Fibroblast of upper back skin (primary cell): ENCODE measurements at places on chromosomes 4 and X.

- DNase-seq, result no peak
Observed at GRCh38 chrX:133923548-133923947, 61.8 kb downstream of the GPC3 start.

- DNase-seq, result peak; percentile 42
Observed at GRCh38 chr4:39446842-39447573, 11.7 kb downstream of the RPL9 start.

- DNase-seq, result no peak
Observed at GRCh38 chrX:41326431-41326830, 7.5 kb upstream of the DDX3X start.

DNA sequence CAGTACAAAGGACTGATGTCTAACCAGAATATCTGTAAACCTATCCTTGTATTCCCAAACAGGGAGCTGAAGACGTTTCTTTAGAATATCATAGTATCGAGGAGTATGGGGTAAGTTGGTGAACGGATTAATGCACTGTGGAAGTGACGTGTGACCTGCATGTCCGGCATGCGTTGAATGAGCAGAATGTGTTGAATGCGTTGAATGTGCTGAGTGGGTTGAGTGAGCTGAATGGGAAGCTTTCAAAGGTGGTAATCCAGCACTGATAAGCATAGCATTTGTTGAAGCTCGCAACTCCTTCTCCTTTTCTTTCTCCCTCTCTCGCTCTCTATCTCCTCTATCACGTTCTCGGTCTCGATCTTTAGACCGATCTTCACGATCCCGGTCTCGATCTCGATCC, 8.1 kb downstream of the DHX15 start:
- no peak for DNase-seq

- DNase-seq, result peak; percentile 37
Observed at GRCh38 chr4:106652095-106652494, 283.5 kb upstream of the GIMD1 start.

- no peak for DNase-seq
Observed at GRCh38 chr4:83438719-83439118, 16.9 kb downstream of the HELQ start.

DNA sequence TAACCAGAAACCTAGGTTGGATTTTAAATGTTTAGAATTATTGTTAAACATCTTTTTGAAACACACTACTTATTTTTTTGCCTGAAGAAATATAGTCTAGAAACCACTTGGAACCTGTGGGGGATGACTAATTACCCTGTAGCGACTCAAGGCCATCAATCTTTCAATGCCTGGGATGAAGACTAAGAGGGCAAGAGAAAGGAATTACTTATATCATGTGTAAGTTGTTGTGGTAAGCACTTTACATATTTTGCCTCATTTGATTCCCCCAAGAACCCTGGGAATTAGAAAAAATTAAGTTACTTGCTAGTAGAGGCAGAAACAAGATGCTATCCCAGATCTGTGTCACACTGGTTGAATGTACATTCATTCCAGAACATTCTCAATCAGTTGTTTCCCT, 170.9 kb upstream of the GRIA3 start:
- DNase-seq, result peak; percentile 67

- peak; percentile 64 for DNase-seq
Observed at GRCh38 chrX:115047181-115047580, 29.8 kb upstream of the IL13RA2 start.

DNA sequence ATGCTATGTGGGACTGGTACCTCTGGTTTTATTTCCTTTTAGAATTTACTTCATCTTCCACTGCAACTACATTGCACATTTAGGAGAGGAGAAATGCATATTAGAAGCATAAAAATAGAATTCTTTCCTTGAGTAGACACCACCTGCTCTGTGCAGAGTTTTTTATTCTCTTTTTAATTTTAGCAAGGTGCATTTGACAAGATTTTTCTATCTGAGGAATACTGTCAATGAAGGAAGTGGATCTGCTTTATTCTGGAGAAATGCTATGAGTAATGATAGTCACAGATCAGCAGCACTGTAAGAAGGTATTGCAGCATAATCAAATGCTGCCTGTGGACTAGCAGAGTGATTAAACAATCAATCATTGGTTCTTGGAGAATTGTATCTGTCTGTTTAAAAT, 1038.3 kb downstream of the RAPGEF2 start:
- DNase-seq, result no peak

GRCh38 chrX:47420962-47421361, 50.6 kb downstream of the ZNF157 start:
- no peak for DNase-seq

DNA sequence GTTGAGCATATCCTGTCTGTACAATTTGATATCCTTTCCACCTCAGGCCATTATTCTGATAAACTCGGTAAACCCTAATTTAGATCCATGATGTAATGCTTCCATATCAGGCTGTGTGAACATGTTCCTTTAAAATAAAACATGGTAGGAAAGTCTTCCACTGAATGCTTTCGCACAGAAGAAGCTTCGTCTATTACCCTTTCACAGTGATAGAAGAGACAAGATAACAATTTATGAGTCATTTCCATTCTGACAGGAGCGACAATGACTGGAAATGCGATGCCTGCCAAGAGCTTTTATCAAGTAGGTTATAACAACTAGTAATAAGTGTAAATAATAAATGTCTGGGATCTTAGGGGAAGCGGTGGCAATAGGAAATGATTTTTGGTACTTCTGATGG, 98.8 kb downstream of the TTC29 start:
- DNase-seq, result no peak

GRCh38 chr4:127261476-127261875, 371.3 kb upstream of the INTU start:
- peak; percentile 10 for DNase-seq

DNA sequence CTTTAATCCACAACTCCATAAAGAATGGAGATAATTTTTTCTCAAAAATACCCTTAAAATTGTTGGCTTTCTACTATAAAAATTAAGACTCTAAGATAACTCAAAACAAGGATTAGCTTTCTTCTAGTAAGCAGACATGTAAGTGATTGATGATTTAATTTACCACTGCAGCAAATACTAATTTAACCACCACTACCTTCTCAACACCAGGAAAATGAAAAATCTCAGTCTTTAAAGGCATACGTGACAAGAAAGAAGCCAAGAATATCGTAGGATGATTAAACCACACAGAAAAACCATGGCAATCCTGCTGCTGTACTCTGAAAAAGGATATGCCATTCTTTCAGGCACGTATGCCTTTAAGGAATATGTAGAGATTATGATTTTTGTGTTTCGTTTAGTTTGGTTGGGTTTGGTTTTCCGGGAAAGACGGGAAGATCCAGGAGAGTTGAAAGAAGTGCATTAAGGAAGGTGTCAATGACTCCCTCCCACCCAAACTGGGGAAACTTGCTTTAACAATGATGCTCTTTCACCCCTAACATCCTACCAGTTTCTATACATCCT, 881 bp downstream of the LRCH2 start:
- no peak for DNase-seq

DNA sequence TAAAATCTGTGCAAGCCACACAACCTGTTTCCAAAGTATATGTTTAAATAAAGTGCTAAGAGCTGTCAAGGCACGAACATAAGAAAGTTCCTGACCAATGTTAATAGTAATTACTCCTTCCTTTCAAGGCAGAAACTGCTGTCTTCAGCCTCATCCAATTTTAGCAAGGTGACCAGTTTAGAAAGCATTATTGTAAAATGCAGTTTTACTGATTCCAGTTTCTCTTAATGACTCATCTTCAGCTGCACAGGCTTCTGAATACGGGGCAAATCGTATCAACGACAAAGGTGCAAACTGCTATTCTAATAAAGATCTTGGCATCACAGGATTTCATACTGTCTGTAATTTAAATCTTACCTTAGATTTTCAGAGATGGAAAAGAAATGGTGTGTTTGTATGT, 87.5 kb downstream of the PPP3CA start:
- DNase-seq, result peak; percentile 17

GRCh38 chr4:164613256-164613655, 140.7 kb upstream of the SMIM31 start:
- DNase-seq, result no peak

GRCh38 chr4:53161051-53161786, 204.6 kb downstream of the SCFD2 start:
- DNase-seq, result no peak

DNA sequence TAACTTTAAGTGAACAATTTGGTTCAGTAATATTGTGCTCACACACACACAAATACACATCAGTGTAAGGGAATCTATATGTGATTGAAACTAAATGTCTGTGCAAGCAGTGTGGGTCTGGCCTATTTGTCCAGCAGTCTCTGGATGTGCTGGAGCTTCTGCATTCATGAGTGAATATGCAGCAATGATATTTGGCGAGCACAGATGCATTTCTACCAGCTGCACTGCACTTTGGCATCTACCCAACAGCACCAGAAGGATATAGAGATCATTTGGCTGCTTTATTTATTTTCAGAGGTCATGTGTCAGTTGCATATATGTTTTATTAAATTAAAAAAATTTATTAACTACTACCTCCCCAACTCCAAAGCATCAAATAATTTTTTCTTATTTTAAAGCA, 613.4 kb upstream of the NR3C2 start:
- DNase-seq, result peak; percentile 5

- DNase-seq, result peak; percentile 17
Observed at GRCh38 chr4:153634738-153635353, 49.2 kb upstream of the TLR2 start.

- no peak for DNase-seq
Observed at GRCh38 chr4:102219129-102219528, 126.2 kb downstream of the SLC39A8 start.

DNA sequence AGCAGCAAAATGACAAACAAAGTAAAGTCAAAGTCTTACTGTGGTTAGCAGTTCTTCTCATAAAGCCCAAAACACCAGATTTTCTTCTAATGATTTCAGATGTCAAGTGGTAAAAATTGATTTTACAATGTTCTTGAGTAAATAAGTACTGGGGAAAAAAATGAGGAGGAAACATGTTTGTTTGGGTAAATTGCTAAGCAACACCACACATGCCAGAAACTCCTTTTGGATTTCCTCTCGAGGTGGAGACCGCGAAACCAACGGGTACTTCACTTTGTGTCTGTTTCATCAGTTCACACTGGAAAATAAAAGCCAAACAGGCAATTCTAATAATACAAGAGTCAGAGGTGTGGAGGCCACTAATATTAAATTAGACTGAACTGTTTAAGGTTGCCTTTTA, 4.6 kb upstream of the PKD2 start:
- DNase-seq, result no peak

DNA sequence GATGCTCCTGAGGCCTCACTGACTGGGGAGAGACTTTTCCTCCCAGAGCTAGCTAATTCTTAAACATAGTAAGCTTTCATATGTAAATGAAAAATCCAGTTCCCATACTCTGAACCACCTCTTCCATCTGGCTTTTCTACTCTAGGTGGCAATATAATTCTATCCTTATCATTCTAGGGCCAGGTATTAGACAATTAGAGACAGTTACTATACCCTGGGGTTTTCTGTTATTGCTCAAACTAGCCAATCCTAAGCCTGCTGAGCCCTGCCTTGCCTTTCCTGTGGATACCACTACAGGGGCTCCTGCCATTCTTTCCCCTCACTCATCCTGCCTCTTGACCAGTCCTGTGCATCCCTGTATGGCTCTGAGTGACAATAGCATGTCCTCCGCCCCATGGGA, 552.0 kb downstream of the STIM2 start:
- DNase-seq, result no peak

GRCh38 chrX:120251471-120252011, 929 bp downstream of the ZBTB33 start:
- peak; percentile 9 for DNase-seq

DNA sequence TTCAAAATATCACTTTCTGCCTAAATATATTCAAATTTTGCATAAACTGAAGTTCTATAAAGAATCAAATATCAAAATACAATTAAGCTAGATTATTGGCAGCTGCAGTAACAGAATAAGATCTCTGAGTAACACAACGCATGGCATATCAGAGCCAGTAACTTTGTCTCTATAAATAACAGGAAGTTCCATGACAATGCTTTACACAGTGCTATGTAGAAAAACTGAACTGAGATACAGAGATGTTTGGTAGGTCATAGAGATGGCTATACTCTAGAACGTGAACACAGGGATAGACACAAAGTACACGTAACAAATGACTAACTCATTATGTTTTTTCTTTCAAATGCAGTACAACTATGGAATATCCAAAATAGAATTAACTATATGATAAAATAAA, 18.2 kb downstream of the UBE2D3 start:
- DNase-seq, result no peak

GRCh38 chr4:13268703-13269102, 215.4 kb downstream of the RAB28 start:
- no peak for DNase-seq

DNA sequence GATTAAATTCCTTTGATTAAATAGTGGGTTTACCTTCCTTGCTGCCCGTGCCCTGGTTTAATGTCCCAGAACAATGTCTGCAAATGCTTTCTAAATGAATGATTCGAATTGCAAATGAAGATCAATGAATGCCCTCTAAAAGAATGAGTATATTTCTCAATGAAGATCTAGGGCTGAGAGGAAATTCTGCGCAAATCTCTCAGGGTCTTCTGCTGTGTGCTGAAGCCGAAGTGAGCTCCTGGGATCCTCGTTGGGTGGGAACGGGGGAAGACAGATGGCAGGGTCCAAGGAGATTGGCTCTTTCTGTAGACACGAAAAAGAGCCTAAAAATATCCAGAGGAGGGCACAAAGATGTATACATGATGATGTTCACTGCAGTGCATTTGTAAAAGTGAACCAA, 224.8 kb downstream of the STIM2 start:
- no peak for DNase-seq

DNA sequence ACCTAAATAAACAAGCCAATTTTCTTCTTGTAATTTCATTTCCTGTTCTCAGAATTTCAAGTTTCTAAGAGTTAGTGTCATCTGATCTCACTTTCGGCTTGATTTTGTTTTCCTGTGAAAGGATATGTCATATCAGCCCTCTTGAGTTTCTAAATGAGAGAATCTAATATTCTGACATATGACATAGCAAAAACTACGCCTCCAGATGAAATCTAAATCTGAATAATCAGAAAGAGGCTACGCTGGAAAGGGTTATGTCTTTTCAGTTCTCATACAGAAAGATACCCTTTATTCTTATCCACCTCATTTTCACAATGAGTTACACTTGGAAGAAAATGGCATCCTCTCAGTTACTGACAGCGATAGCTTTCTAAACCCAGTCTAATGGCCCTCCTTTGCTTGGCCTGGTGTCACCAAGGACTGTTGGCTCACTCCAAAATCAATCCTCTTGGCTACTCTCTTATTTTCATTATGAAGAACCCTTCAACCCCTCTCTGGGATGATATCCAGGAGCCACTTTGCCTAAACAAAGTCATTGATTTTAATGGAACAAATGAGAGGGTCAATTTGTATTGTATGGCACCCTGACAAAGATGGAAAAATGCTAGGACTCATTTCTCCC, 65.6 kb downstream of the ASB9 start:
- no peak for DNase-seq

GRCh38 chr4:176874721-176875445, 82.2 kb upstream of the VEGFC start:
- DNase-seq, result peak; percentile 51

- peak; percentile 63 for DNase-seq
Observed at GRCh38 chrX:47030339-47030738, 47.9 kb upstream of the RGN start.
